Stimulated activated CD4-positive, alpha-beta T cell treated with anti-CD3 and anti-CD28 coated beads, Interleukin-1b, Interleukin-23, amount 100 ng/mL, for 1 hour (primary cell): ENCODE measurements at places on chromosomes 16 and 17.

GRCh38 chr17:37037590-37038155, 88.9 kb downstream of the AATF start:
- no peak for DNase-seq

GRCh38 chr16:1164975-1165374, 12.1 kb downstream of the CACNA1H start:
- no peak for DNase-seq

GRCh38 chr17:31226373-31226772, 70.7 kb downstream of the OMG start:
- DNase-seq: no peak

DNA sequence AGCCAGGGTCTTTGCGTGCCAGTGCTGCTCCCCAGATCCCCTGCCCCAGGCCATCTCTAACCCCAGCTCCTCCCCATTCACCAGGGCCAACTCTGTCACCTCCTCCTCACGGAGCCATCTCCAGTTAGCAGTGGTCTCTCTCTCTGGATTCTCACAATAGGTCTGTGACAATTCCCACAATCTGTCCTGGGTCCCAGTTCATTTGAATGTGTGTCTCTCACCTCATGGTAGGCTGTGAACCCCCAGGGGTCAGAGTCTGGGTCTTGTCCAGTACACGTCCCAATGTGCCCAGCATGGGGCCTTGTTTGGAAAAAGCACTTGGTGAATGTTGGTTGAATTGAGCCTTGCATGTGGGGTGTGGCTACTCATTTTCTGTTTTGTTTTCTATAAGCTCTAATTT, 205.3 kb downstream of the PHKB start:
- DNase-seq: no peak

- no peak for DNase-seq
Measured at GRCh38 chr16:5002699-5003143, 31.0 kb downstream of the NAGPA start.

DNA sequence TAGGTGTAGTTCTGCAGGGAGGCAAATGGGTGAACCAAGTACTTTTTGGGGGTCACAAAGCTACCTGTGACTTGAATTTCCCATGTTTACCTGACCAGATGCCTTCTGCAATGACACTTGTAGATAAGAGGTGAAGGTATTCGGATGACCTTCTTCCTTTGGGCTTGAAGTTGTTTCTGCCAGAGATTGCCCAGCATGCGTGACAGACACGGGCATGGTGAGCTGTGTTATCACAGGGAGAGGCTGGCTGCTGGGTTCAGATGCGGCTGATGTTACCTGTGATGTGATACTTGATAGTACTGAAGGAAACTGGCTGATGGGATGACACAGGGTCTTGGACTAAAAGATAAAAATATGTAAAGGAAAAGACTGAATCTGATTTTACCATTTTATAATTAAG, 14.1 kb downstream of the PKD1L3 start:
- DNase-seq: no peak

GRCh38 chr16:89504091-89504490, 4.1 kb upstream of the SPG7 start:
- DNase-seq: no peak

GRCh38 chr17:76934561-76935320, 66.5 kb downstream of the MGAT5B start:
- DNase-seq: no peak

DNA sequence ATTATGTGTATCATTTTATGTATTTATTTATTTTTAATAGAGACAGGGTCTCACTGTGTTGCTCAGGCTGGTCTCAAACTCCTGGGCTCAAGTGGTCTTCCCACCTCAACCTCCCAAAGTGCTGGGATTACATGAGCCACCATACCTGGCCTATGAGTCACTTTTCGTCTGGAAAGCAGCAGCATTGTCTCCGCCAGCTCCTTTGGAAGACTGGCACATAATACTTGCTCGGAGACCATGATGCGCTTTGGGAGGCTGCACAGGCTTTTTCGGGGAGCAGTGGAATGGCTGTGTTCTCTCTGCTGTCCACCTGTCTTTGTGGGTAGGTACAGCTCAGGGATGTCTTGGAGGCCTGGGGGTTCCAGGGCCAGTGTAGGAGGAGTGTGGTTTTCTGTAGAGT, 102.2 kb downstream of the AATF start:
- no peak for DNase-seq

GRCh38 chr17:59492091-59492451, 73.3 kb upstream of the DHX40 start:
- DNase-seq: no peak

DNA sequence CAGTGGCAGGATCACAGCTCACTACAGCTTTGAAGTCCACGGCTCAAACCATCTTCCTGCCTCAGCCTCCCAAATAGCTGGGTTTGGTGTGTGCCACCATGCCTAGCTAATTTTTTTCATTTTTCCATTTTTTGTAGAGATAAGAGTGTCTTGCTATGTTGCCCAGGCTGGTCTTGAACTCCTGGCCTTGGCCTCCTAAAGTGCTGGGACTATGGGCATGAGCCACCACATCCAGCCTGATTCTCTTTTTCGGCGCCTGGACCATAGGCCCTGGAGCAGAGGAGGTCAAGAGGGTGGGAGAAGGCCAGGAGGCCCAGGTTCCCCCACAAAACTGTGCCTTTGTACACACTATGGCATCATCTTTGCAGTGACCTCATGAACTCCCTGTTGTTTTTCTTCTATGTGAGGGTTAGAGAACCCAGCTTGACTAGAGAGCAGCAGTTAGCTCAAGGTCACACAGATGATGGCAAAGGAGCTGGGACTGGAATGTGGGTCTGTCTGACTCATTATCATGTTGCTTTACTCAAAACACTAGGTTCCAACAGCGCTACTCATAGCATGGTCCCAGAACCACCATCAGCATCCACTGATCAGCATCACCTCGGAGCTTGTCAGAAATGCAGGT, 16.3 kb downstream of the SCN4A start:
- no peak for DNase-seq

- no peak for DNase-seq
Measured at GRCh38 chr16:65776639-65777183, 589.8 kb upstream of the CDH5 start.

- no peak for DNase-seq
Measured at GRCh38 chr16:67392301-67393059, 818 bp downstream of the TPPP3 start.

DNA sequence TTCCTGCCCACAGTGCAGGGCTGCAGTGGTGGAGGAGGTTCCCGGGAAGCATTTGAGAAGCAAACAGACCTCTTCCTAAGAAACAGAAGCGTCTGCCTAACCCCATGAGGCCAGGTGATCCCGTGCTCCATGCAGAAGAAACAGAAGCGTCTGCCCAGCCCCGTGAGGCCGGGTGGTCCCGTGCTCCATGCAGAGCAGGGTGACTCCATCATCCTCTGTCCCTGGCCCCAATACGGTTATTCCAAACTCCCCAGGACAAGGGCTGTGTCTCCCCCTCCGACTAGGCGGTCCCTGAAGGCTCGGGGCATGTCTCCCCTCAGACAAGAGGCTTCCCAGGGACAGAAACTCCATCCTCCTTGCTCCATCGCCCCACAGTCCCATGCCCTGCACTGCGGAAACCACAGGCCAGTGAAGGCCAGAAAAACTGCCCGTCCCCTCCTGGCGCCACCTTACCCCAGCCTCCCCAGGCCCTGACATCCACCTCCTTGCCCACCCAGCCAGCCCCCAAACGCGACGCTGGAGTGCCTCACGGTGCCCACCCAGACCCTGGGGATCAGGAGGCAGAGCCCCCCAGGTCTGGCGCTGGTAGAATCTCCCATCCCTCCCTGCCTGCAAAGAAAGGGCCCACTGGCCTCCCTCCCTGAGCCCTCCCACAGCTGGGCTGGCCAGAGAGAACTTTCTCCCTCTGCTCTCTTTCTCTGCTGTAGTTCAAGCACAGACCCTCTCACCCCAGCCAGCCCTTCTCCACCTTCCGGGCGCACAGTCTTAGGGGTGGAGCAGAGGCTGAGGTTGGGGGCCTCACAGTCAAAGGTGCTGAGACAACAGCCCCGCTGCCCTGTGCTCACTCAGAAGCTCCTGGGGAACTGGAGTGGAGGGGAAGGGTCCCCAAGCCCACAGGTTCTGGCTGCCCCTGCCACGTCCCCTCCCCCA, 30.6 kb upstream of the KRT17 start:
- DNase-seq: no peak

DNA sequence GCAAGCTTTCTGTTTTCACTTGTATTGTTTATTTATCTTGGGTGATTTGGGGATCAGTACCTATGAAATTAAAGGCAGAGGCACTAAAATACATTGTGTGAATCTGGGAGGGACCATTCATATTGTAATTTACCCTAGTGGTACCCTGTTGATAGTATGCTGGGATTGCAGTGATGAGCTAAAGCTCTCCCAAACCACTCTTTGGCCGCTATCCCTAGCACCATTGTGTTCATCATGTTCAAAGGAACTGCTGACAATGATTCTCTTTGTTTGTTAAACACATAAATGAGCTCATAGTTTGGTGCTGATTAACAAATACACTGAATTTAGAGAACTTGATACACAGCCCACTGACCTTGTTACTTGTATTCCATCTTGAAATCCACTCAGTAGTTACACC, 1469.8 kb downstream of the CDH11 start:
- DNase-seq: no peak

DNA sequence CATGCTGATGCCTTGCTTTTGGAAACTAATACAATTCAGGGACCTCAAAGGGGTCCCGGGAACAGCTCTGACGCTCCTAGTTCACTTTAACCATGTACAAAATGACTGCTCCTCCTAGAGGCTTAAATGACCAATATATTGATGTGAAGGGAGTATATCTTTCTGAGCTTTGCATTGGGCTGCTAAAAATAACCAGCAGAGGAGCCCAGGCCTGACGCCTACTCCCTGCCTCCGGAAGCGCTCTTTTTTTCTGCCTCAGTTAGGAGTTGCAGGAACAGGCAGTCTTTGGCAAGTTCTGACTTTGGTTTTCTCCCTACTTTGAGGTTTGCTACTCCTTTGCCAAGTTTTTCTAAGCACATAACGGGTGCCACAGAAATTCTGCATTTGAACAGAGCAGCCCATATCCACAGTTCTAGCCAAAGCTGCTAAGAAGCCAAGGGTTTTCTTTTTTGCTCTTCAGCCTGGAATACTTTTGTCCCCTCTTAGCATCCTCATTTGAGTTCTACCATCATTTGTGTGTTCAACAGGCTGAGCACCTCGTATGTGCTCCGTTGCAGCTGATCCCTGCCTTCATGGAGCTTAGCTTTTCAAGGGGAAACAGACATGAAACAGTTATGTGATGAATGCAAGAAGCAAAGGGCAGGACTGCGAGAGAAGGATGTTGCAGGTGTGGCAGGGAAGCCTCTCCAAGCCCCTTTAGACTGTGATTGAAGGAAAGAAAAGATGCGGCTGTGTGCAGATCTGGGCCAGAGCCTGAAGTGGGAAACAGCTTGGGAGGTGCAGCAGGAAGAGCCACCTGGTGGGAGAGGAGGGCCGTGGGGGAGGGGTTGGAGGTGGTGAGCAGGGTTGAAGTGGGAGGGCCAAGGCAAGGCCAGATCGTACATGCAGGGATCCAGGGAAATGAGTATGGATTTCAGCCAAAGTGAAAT, 2.8 kb upstream of the NAGPA start:
- DNase-seq: no peak

- no peak for DNase-seq
Measured at GRCh38 chr16:354971-355461, 2.5 kb upstream of the AXIN1 start.

DNA sequence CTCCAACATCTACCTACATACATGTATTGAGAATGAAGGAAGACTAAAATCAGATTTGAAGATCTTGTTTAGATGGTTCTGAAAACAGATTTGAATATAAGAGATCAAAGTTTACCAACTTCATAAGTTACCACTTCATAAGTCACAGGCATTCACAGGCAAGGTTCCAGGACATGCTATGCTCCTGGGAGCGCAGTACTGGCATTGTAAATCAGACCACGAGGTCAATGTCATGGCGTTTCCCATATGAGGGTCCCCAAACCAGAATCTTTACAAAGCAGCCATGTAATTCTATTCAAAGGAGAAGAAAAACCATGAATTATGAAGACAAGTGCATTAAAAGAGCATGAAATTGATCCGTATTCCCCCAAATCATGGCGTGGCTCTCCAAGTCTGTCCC, 3.0 kb downstream of the CDH11 start:
- no peak for DNase-seq

GRCh38 chr16:85955566-85955965, 56.6 kb downstream of the IRF8 start:
- DNase-seq: no peak

DNA sequence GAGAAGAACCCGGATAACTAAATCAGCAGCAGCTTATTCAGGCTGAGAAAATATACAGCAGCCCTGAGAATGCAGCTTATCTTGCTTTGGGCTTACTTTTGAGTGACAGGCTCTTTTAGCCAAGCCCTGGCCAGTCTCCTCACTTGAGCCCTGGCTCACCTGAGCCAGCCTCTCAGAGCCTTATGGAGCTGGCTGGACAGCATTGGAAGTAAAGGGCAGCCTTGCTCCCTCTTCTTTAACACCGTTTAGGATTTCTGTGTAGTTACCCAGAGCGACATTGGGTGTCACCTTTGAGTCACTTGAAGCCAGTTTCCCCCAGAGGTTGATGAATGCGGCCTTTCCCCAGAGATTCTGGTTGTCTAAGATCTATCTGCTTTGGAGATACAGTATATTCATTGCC, 7.7 kb upstream of the NPIPB2 start:
- no peak for DNase-seq

DNA sequence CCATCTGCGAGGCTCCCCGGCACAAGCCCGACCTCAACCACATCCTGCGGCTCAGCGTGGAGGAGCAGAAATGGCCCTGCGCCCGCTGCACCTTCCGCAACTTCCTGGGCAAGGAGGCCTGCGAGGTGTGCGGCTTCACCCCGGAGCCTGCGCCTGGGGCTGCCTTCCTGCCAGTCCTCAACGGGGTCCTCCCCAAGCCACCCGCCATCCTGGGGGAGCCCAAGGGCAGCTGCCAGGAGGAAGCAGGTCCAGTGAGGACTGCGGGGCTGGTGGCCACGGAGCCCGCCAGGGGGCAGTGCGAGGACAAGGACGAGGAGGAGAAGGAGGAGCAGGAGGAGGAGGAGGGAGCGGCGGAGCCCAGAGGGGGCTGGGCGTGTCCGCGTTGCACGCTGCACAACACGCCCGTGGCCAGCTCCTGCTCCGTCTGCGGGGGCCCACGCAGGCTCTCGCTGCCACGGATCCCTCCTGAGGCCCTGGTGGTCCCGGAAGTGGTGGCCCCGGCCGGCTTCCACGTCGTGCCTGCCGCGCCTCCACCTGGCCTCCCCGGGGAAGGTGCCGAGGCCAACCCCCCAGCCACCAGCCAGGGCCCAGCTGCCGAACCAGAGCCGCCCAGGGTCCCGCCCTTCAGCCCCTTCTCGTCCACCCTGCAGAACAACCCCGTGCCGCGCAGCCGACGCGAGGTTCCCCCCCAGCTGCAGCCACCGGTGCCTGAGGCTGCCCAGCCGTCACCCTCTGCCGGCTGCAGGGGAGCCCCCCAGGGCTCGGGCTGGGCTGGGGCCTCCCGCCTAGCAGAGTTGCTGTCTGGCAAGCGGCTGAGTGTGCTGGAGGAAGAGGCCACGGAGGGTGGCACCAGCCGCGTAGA, 13.1 kb upstream of the PRR35 start:
- no peak for DNase-seq

GRCh38 chr16:87691686-87692079, 74.1 kb downstream of the KLHDC4 start:
- DNase-seq: no peak

GRCh38 chr16:3645108-3645503, 9.4 kb upstream of the DNASE1 start:
- DNase-seq: no peak
